Stimulated activated CD8-positive, alpha-beta memory T cell treated with anti-CD3 and anti-CD28 coated beads, Interleukin-4, amount 100 ng/mL, for 24 hours (primary cell): ENCODE measurements at places on chromosomes 7 and 10.

- peak; percentile 74 for DNase-seq
Observed at GRCh38 chr10:128047351-128047750, 78.9 kb downstream of the MKI67 start.

DNA sequence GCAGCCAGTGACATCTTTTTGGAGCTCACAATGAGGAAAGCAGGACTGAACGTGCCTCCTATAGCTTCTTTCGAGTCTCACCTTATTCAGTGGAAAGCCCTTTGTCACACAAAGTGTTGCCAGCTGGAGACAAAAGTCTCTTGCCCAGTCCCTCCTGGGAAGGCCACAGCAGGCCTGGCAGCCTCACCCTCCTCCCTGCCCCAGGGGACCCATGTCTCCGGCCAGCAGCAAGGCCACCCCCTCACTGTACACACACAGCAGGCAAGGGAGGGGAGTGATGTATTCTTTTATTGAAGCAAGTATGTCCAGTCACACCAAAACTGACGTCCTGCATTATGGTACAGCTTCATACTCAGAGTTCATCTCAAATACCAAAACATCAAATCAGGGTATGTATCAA lies 56.0 kb downstream of the CSGALNACT2 start:
- no peak for DNase-seq

DNA sequence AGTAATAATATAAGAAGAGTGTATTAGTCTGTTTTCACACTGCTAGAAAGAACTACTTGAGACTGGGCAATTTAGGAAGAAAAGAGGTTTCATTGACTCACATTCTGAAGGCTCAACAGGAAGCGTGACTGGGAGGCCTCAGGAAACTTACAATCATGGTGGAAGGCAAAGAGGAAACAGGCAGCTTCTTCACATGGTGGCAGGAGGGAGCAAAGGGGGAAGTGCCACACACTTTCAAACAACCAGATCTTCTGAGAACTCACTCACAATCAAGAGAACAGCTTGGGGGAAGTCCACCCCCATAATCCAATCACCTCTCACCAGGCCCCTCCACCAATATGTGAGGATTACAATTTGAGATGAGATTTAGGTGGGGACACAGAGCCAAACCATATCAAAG lies 212.5 kb upstream of the HDAC9 start:
- DNase-seq = no peak

- no peak for DNase-seq
Observed at GRCh38 chr7:29479301-29480200, 84.1 kb upstream of the PRR15 start.

DNA sequence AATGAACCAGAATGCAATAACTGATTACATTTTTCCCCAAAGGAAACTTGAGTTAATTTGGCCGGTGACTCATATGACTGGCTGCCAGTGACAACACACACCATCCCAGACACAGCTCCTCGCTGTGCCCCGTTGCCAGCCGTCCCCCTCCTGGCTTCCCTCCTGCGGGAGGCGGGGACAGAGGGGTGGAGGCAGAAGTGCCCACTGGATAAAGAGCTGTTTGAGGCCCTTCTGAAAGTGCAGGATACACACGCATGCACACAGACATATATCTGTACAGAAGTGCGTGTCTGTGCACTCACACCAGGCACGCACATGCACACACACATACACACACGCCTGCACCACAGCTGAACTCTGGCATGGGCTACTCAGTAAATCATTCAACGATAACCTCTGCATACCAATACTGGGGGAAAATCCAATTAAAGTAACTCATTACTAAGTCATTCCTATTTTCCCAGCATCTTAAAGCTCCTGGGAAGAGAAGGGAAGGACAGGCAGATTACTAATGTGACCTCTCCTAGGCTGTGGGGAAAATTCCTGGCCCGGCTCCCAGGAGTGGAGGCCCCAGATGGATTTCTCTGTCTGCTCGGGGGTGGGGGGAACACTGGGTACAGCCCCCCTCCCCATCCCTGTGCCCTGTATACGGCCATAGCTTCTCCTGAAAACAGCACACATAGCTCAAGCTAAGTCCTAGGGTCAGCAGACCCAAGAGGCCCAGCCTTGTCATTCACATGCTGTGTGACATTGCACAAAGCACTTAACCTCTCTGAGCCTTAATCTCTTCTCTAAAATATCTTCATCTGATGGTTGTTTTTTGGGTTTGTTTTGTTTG lies 52.3 kb upstream of the MYL10 start:
- no peak for DNase-seq

GRCh38 chr10:47323636-47324296 lies 1.5 kb downstream of the GDF2 start:
- DNase-seq = no peak

DNA sequence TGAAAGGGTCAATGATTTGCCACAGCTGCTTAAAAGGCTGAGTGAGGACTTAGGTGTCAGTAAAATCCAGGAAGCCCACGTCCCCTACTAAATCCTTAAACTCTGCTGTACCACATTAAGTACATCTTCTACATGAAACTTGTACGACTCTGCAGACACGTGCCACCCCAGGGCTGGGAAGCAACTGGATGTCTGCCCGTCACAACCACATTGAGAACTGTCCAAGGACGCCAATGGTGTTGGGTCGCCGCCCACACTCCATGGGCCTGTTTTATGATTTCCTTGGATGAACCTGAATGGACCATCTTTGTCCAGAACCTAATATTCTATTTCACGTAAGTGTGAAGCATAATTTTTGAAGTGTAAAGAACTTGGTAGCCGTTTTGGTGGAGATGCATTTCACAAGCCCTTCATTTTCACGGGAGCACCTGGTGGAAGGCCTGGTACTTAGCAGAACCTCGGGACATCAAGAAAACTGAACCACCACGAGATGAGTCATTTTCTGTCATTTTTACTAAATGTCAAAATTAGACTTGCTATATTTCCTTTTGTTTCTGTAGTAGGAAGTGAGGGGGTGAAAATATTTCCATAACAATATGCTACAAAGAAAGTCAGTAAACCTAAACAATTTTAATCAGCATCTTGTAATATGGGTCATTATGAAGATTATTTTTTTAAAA lies 134.9 kb downstream of the SFMBT2 start:
- no peak for DNase-seq

DNA sequence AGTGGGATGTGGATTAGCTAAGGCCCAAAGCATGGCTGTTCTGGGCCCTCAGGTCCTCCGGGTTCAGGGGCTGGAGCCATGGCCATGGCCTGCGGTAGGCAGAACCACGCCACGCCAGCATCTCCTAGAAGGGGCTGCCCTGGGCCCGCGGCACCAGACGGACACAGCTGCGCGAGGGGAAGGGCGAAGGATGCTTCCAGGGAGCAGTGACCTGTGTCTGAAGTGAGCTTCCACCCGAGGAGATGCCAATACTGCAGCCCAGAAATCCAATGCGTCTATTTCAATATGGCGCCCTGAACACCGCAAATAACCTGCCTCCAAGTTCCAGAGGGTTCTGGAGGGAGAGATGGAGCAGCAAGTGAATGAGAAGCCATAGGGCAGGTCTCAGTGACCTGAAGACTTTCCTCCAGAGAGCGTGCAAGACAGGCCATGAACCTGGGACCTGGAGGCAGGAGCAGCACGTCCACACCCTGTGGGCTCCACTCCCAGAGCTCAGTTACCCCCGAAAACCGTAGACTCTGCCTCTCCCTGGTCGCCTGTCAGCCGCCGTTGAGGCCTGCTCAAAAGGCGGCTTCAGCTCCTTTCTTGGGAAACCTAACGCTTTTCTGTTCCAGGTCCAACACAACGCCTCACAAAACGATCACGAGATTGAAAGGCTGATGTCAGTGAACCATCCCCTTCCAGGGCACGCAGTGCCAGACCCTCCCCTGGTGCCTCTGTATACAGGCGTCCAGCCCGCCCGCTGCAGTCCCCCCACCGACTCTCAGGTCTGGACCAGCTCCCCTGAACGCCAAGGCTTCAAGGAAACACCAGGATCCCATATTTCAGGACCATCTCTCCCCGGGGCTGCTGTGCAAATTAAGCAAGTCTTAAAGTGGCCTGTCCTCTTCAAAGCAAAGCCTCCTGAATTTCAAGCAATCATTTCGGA lies 37.4 kb downstream of the AMZ1 start:
- no peak for DNase-seq

DNA sequence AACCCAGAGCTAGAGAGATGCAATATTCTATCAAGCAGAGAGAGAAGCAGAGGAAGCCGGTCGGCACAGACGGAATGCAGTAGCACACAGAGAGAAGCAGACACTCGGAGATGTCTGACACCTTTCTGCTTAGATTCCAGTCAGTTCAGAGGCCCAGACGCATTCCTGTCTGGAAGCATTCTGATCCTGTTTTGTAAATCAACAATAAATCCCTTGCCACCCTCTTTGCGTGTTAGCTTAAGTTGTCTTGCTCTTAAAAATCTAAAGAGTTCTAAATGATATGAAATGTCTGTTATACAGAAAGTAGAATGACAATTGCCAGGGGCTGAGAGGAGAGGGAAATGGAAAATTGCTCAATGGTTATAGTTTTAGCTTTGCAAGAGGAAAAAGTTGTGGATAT lies 27.4 kb upstream of the ATRNL1 start:
- no peak for DNase-seq

DNA sequence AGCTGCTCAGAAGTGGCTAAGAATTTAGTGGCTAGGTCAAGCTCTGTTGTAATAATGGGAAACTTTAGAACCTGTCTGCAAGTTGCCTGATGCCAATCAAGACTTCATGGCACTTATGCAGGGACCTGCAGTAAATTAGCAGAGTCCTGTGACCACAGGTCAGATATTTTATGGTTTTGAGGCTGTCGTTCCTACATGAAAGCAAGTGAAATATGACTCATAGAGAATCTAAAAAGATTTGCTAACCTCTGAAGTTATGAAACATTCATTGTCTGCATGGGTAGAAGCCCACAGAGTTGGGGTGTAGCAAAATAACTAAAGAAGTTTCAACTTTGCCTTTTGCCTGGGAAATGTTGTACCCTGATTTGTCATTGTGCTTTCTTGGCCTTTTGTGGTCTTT lies 32.3 kb downstream of the SLC39A12 start:
- DNase-seq = no peak

DNA sequence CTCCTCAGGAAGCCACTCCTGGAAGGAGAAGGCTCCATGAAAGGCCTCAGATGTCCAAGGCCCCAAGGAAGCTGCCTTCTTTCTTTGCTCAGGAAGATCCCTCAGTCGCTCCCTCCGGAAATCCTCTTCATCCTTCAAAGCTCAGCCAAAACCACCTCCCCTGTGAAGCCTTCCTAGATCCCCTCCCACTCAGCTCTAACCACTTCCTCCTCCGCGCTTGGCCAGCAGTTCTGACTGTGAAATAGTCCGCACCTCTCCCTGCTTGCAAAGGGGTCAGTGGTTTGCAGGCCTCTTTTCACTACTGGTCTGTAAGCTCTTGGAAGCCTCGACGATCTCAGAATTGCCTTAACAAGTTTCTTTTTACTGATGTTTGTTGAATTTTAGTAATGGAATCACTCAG lies 23.9 kb downstream of the PYROXD2 start:
- DNase-seq = no peak

- no peak for DNase-seq
Observed at GRCh38 chr7:87148332-87148955, 3.8 kb upstream of the DMTF1 start.

DNA sequence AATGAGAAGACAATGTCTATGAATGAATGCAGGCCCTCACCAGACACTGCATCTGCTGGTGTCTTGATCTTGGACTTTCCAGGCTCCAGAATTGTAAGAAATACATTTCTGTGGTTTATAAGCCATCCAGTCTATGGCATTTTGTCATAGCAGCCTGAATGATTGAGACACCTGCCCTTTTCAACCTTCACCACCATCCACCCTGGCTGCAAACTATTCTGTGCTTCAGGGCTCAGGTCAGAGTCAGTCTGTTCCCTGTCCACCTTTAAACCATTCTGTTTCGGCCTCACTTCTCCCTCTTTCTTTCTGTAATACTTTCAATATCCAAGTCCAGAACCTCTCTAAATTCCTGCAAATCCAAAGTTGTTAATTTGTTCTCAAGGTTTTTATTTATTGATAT lies 15.9 kb upstream of the CDK13 start:
- no peak for DNase-seq

GRCh38 chr7:133109816-133110215 lies 27.9 kb upstream of the CHCHD3 start:
- no peak for DNase-seq

DNA sequence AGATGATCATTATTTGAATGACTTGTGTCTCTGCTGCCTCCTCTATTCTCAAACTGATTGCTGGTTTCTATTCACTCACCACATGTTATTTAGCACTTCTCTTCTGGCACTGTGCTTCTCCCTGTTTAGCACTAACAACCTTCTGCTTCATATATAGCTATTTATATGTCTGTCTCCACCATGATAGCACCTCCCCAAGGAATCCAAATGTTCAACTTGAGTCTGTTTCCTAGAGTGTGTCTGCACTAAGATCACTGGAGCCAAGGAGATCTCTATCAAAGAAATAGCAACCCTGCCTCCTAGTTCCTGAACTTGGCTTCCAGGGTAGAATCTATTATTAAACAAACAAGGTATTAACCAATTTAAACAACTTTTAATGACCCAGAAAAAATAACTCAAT lies 104.5 kb downstream of the CYP26A1 start:
- no peak for DNase-seq

DNA sequence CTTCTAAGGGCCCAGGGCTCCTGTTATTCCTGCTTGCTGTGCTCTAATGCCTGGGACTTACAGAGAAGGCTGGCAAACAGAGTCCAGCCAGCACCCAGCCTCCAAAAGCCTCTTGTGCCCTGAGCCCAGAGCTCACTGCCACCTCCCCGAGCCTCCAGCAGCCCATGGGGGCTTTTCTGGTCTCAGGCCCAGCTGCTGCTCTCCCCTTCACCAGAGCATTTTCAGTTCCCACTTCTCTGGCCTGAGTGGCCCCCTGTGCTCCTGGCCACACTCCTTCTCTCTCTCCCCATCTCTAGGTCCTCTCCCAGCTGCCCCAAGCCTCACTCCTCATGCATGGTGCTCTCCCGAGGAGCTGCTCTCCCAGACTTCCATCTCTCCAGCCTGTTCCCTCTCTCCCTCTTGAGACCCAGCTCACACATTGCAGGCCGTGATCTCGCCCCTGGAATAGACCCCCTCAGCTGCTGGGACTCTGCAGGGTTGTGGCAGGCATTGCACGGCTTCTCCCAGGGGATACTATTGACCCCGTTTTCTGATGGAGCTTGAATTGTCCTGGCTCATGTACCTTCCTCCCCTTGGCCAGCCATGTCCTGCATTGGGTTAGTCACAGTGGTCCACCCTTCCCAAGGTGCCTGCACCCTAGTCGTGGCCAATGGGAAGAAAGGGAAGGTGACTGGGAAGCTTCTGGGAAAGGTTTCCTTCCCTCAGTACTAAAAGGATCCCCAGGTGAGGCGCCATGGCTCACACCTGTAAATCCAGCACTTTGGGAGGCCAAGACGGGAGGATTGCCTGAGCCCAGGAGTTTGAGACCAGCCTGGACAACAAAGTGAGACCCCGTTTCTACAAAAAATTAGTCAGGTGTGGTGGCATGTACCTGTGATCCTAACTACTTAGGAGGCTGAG lies 9.0 kb upstream of the RASSF4 start:
- no peak for DNase-seq

- no peak for DNase-seq
Observed at GRCh38 chr10:100895346-100895745, 17.4 kb upstream of the SLF2 start.
